Effector memory CD8-positive, alpha-beta T cell (primary cell): ENCODE measurements at places on chromosomes 16 and 17.
A peak's percentile ranks its signal among the peaks of the same experiment; 100 is the strongest.

DNA sequence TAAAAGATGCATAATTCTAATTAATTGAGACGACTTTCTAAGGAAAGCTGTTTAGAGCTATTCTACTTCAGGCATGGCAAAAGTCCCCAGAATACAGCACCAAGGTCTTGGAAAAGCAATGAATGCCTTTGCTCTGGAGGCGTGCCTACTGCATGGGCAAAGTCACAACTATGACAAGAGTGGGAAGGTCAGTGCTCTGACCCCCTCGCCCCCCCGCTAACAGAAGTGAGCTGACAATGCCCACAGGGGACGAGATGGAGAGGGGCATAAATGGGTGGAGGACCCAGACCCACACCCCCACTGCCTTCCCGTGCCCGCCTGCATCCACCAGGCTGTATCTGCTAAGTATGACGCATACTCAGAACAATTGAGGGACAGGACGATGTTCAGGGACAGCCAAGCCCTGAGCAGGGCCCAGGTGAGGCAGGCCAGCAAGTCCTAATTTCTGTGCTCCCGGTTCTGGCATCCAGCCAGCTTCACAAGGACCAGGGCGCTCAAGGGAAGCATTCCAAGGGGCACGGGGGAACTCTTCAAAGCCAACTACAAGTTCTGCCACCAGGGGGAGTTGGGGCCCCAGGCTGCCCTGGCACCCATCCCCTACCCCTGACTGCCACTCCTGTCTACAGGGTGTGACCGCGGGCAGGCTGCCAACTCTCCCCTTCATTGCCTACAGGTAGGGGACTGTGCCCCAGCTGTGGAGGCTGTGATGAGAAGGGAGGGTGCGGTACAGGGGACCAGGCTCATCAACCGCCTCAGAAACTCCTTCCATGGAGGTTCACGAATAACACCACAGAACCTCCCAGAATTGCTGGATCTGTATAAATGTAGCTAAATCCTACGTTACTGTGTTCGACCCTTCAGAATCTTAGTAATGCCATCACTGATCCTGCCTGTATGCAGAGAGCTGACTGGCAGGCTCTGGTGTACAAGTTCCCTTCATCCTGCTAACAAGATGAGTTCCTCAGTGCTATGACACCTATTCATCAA lies 20.8 kb downstream of the NPRL3 start:
- peak; percentile 64 for DNase-seq

GRCh38 chr17:237406-237955 lies 56.0 kb upstream of the DOC2B start:
- DNase-seq: no peak

GRCh38 chr17:6506679-6507231 lies 49.6 kb downstream of the PITPNM3 start:
- DNase-seq: no peak

- DNase-seq: no peak
Measured at GRCh38 chr16:9666834-9667480, 515.3 kb downstream of the GRIN2A start.

DNA sequence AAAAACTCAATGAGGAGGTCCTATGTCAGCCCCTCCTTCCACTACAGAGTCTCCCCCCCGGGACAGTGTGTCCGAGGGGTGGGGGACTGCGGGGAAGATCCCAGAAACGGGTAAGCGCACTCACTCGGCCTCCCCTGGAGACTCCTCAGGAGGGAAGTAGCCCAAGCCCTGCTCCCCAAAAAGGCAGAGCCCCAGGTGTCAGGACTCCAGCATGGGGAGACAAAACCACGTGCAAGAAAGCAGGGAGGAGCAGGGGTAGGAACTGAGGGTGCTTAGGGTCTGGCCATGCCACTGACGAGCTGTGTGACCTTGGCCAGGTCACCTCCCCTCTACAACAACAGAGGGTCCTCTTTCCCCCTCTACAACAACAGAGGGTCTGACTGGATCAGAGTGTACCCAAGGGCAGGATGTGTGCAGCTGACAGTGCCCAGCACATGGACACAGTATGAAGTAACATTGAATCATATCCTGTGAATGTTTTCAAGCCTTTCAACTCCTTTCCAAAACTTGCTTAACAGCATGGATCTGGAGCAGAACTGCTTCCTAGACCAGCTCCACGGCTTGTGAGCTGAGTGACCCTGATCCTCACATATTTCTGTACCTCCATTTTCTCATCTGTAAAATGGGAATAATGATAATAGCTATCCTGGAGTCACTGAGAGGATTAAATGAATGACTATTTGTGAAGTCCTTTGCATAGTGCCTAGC lies 2.1 kb upstream of the NAGS start:
- no peak for DNase-seq

- no peak for DNase-seq
Measured at GRCh38 chr16:6709736-6710135, 622.9 kb upstream of the RBFOX1 start.
